ENCODE measurements at places on chromosomes 13 and 19.

- DNase-seq: no peak
Measured at GRCh38 chr13:49265822-49266221, 18.1 kb downstream of the CDADC1 start.

GRCh38 chr13:91326146-91326545 lies 21.3 kb upstream of the MIR17HG start:
- no peak for DNase-seq

DNA sequence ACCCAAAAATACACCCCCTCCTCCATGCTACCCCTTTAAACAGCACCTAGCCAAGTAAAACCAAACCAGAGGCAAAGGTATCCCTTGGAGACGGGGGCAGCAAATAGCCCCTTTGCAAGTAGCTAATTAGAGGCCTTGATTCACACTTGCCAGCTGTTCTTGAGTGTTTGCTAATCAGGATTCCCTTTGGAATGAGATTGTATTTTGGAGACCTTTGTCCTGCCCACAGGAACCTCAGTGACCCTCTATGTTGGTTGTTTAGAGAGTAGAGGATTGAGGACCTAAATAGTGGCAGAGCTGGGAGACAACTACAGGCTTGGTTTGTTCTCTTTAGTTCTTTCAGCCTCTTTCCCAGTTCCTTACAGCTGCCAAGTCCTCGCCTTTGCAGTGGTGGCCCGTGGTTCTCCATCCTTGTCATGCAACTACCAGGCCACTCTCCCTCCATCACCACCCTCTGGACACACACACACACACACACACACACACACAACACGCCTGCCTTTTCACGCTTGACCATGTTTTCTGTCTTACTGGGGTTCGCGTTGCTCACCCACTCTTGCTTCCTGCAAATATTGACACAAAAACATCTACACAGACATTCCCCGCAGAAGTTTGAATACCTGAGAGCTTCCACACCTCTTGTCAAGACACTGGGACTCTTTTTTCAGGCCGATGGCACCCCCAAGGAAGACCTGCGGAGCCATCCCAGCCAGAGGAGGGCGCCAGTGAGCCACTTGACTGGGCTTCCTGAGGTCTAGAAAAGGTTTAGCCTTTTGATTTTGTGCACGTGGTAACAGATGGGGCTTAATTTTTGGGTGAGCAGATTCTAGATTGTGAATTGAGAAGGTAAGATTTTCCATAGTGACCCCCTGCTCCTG lies 80.0 kb upstream of the GPR183 start:
- DNase-seq: peak; percentile 84

GRCh38 chr13:30308548-30308947 lies 1.2 kb upstream of the KATNAL1 start:
- no peak for DNase-seq

GRCh38 chr13:77360032-77360685 lies 33.3 kb upstream of the MYCBP2 start:
- DNase-seq: no peak

DNA sequence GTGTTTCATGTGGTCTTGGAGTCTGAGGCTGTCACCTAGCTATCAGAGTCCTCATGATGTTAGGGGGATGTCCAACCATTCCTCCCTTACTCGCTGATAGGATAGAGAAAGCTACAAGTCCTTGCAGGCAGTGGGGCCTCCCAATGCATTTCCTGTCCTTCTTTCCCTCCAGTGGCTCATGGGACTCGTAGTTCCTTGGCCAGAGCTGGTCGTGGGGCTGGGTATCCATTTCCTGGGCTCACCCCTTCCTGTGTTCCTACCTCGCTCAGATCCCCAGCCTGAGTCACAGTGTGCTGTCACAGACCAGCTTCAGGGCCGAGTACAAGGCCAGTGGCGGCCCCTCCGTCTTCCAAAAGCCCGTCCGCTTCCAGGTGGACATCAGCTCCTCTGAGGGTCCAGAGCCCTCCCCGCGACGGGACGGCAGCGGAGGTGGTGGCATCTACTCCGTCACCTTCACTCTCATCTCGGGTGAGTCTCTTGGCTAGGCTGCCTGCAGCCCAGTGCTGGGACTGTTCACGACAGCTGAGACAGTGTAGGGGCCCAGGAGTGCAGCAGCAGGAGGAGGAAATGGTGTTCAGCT lies 19.1 kb downstream of the TMEM150B start:
- no peak for DNase-seq

DNA sequence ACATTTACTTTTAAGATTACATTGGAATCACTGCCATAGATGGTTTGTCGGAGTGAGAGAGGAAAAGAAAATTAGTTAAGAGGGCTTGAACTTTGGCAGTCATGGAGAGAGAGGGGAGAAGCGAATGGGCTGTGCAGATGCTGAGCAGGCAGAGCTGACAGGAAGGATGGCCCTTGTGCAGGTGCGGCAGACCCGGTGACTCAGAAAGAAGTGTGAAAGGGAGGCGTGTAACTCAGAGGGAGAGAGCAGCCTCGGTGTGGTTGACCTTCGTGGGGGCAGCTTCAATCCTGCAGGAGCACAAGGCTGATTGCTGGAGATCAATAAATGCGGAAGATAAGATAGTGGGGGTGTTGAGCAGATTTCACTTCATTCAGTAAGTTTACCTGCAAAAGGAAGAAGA lies 76.9 kb downstream of the TNFSF13B start:
- DNase-seq: no peak

DNA sequence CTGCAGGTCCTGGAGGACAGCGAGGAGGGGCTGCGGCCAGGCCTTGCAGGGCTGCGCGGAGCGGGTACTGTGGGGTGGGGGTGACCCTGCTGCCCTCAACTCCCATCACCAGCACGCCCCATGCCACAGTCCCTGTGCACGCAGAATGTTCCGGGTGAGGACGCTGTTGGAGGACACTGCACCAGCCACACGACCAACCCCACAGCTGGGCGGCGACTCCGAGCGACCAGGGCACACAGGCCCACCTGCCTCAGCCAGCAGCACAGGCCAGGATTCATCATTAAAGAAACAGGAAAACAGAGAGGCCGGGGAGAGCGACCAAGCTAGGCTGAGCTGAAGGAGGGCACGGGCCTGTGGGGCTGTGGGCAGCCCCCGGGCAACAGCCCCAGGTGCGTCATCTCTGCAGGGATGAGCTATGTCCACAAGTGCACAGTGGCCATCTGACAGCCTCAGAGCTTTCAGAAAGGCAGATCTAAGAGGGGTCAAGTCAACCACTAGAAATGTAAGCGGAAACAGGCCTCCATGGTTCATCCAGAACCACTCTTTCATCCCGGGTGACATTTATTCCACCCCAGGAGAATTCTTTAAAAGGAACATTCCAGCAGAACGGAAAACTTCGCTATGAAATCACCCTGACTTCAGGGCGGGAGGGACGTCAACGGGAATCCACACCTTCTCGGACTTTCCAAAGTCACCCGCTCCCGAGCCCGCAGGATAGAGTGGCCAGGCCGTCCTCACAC lies 1.5 kb downstream of the GAS6 start:
- no peak for DNase-seq

DNA sequence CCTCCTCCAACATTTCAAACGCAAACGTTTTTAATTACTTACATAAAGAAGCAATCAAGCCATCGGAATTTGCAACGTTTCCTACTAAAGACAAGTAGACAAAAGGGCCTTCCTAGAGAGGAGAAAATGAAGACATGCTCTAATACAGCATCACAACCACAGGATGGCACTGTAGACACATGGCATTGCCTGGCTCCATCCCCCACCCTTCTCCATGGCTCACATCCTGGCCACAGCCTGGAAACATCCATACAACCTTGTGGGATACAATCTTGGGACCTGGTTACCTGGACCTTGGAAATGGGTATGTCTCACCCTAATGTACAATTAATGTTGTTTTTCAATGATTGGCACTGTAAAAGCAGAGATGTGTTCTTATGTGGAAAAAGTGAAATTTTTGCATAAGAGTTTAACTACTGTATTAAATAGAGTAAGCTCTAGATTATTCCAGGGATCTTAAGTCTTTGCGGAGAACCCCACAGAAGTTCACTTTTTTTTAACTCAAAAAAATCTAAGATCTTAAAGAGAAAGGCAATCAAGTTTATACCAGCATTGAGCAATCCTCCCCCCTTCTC lies 21.5 kb downstream of the EBPL start:
- peak; percentile 30 for DNase-seq

DNA sequence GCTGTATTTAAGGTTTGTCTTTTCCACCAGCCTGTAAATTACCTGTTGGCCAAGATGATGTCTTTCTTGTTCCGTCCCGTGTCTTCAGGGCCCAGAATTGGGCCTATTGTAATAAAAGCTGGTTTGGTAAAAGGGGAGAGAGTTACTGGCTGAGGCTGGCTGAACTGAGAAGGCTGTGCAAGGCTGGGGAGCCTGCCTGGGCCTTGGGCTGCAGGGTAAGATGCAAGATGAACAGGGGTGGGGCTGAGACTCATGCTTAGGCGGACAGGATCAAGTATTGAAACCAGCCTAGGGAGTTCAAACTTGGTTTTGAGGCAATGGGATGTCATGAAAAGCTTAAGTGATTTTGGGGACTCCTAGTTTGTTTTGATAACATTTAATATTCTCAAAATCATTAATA lies 142.3 kb downstream of the PCCA start:
- no peak for DNase-seq

GRCh38 chr19:13952154-13952930 lies at the start of gene DCAF15:
DCAF15 (plus strand) TSS chr19:13952509; CDS start chr19:13952513, 4 bp downstream.
- DNase-seq: peak; percentile 100

DNA sequence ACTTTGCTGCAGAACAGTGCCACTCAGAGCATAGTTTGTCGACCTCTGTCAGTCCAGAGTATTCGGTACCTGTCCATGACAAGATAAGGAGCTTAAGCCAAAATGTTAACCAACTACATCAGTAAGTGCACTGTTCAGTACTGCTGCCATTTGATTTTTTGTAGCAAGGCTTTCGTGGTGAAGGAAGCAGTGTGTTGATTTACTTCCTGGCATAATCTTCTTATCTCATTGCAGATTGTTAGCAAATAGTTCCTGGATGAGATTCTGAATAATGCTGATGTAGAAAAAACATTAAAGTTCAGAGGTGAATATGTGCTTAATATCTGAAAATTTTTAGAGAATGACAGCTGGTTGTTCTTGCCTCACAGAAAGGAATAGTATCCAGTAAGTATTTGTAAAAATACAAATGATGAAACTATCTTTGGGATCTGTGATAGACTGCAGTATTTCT lies 85.7 kb downstream of the LRRC63 start:
- DNase-seq: no peak

- no peak for DNase-seq
Measured at GRCh38 chr19:29539131-29539530, 13.3 kb downstream of the VSTM2B start.

GRCh38 chr13:33782631-33783030 lies 35.3 kb upstream of the RFC3 start:
- no peak for DNase-seq

DNA sequence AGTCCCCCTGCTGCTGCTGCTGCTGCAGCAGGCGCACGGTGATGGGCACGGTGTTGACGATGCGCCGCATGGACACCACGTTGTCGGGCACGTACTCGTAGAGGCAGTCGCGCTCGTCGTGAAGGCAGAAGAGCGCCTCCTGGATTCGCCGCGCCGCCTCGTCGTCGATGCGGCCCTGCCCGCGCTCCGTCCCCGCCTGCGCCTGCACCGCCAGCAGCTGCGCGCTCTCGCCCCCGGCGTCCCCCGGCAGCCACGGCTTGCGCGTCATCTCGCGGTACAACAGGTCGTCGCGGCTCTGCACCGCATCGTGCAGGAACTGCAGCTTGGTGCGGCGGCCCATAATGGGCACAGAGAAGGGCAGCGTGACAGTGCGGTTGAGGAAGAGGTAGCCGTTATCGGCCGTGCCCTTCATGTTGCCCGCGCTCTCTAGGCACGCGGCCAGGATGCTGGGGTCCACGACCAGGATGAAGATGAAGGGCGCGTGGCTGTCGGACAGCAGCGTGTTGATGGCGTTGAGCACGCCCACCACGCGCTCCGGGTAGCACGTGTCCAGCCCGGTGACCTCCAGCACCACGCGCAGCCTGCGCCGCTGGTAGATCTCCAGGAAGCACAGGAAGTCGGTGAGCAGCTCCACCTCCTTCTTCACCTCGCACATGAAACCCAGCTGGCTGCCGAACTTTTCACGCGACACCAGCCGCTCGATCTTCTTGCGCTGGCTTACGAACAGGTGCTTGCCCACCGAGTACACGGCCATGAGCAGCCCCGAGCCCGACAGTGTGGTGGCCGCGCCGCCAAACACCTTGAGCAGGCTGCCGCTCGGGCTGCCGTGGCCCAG lies 8.1 kb downstream of the NKPD1 start:
- DNase-seq: peak; percentile 65

DNA sequence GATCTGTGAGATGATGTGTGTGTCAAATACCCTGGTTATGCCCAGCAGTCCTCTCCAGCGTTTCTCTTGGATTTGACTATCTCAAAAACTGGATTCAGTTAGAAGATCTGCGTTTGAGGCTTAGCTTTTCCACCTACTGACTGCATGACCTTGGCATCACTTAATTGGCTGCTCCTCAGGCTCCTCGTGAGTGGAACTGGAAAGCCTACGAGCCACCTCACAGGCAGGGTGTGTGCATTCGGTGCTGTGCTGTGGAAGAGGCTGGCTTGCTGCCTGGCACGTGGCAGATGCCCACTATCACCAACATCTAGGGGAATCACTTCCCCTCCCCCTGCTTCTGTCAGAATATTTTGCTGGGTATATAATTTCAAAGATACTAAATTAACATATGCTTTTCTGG lies 25.6 kb downstream of the FLT1 start:
- DNase-seq: no peak

DNA sequence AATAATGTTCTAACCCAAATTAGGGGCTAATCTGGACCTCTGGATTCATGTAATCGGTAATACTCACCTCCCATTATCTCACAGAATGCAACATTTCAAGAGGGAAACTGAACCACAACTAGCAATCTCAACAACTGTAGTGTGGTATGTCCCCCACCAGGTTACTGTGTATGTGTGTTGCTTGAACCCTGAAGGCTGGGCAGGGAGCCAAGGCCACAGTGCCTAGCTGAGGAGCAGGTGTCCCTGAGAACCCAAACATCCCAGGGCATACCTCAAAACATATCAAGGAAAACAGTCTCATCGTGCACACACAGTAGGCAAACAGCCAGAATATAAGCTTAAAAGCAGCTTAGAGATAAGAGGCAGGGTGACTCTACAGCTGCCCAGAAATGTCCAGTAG lies 20.5 kb upstream of the NEK3 start:
- no peak for DNase-seq

- no peak for DNase-seq
Measured at GRCh38 chr13:79742923-79743322, 262.0 kb downstream of the NDFIP2 start.

- DNase-seq: no peak
Measured at GRCh38 chr19:31351056-31351854, 2.0 kb upstream of the TSHZ3 start.

DNA sequence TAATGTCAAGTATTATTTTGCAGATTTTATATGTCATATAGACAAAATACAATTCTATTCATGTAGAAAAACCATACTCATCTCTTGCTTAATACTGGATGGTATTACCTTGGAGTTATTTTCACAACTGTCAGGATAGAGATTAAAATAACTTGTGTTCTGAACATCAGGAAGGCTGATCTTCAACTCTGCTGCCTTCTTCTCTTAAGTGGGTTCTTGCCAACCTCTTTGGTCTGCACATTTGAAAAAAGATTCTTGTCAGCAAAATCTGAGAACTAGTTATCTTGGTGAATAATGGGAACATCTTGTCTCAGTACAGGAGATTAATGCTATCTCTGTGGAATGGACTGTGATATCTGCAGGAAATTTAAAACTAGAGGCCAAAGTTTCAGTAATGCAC lies 95.2 kb upstream of the FAM216B start:
- DNase-seq: no peak
